ENCODE measurements at places on chromosomes 7 and 10.

GRCh38 chr10:62426086-62426485, 51.9 kb downstream of the ZNF365 start:
- no peak for DNase-seq

DNA sequence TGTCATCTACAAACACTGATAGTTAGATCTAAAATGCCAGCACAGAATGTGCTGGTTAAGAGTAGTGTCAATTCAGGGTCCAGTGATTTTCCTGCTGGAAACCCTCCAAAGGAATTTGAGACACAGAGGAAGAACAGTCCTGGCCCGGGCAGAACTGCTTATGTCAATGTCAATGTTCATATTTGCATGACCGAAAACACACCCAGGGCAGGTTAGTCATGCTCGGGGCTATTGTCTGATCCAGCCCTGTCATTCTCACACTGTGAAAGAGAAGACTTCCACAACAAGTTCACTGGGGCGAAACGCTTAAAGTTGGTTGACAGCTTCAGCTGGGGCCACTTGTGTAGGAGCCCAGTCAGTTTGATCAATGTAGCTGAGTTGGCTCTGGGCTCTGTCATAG, 139.3 kb downstream of the C1GALT1 start:
- DNase-seq, result no peak

- DNase-seq, result no peak
Measured at GRCh38 chr7:75996476-75996875, 2.1 kb upstream of the TMEM120A start.

DNA sequence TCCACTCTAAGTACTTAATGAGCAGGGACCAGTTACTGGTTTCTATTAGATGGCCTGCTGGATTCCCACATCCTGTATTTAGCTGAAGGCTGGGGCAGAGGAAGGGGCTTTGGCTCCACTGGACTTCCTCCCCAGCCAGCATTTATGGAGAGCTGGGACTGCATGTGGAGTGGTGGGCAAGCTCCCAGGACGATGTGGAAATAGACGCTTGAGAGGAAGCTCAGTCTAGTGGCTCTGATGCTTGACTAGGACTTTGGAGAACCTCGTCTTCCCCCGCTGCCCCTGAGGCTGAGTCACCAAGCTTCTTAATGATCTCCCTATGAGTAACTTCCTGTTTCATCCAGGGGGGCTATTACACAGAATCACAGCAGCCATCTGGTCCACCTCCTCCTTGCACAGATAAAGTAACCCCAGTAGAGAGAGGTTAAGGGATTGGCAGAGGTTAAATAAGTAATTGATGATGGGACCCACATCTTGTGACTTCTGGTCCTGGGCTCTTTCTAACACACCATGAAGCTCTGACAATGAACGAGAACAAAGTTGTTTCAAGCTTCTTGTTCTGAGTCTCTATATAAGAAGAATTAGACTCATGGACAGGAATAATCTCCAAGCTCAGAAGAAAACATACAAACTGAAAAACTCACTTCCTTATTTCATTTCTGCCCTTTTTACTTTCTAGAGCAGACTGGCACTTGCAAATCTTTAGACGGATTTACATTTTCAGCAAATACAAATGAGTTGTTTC, 126.2 kb downstream of the PRPF18 start:
- peak; percentile 12 for DNase-seq

All from NCI-H2171 treated with DMSO at 0.1 percent for 48 hours (cell line).